RKO (cell line): ENCODE measurements at places on chromosomes 3 and 15.

- DNase-seq = no peak
Measured at GRCh38 chr3:167991213-167991612, 104.5 kb downstream of the GOLIM4 start.

- DNase-seq = peak; percentile 78
Measured at GRCh38 chr15:69034352-69034751, 19.9 kb downstream of the NOX5 start.

DNA sequence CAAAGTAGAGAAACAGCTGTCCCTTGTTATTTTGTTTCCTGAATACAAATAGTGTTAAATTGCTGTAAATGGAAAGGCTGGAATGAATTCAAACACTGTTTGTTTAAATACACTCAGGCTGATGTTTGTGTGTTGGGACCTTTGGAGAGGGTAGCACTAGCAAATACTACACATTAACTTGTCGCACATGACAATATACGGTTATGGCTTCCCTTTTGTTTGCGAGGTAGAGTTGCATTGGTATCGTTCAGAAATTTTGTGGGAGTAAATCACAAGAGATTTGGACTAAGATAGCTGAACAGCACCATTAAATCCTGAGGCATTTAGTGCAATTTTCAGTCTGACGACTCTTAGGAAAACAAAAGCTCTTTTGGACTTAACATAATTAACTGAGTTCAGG, 213.0 kb upstream of the ROBO2 start:
- no peak for DNase-seq

- DNase-seq = peak; percentile 95
Measured at GRCh38 chr3:156535162-156535627, 19.7 kb downstream of the SSR3 start.

- DNase-seq = no peak
Measured at GRCh38 chr15:56804279-56804678, 71.0 kb upstream of the ZNF280D start.

DNA sequence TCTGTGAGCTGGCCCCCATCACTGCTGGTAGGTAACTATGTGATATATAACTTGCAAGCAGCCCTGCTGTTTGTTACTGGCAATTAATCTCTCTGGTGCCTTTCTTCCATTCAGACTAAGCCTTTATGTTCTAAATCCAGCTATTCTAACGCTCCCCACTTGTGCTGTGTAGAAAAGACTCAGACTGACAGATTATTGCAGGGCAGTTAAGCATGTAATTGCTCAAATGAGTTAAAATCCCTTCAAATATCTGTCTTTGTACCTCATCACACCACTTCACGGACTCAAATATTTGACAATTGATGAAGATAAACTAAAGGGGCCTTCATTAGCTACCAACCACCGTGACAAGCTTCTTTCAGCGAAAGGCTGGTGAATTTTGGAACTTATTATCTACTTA, 416.2 kb downstream of the NR2F2 start:
- DNase-seq = no peak

DNA sequence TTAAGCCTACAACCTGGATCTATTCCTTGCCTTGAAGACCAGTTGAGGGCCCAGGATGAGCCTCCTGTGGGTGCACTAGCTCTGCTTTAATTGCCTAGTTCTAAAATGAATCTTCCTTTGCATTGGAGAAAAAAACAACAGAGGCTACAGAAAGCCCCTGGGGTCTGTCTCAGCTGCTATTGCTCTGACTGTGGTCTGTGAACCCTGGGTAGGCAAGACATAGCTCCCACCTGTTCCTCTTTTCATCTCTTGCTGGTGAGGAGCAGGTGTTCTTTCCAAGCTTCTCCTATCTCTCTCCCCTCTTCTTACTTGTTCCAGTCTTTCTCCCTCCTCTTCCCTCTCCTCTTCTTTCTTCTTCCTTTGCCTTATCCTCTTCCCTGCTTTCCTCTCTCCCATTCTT, 28.8 kb downstream of the RBP2 start:
- DNase-seq = no peak

GRCh38 chr3:116969135-116969534, 259.6 kb downstream of the TUSC7 start:
- no peak for DNase-seq

- no peak for DNase-seq
Measured at GRCh38 chr3:136189043-136189442, 7.1 kb downstream of the MSL2 start.

DNA sequence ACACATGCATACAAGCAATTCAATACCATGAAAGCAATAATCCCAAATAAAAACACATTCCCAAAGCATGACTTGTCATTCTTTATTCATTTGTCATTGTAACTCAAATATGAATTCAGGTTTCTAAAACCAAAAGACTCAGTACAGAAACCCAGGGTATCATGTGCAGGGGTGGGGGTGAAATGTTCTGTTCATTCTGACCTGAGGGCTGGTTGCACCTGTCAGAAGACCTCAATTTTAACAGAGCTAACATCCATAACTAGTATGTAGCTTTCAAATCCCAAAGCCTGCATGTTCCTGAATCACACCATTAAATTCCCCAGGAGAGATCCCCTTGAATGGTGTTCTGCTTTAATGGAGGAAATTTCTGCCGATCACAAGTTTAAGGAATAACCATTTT, 738.7 kb downstream of the MCTP2 start:
- DNase-seq = no peak

- peak; percentile 73 for DNase-seq
Measured at GRCh38 chr3:33438284-33438668, 1.9 kb downstream of the UBP1 start.

DNA sequence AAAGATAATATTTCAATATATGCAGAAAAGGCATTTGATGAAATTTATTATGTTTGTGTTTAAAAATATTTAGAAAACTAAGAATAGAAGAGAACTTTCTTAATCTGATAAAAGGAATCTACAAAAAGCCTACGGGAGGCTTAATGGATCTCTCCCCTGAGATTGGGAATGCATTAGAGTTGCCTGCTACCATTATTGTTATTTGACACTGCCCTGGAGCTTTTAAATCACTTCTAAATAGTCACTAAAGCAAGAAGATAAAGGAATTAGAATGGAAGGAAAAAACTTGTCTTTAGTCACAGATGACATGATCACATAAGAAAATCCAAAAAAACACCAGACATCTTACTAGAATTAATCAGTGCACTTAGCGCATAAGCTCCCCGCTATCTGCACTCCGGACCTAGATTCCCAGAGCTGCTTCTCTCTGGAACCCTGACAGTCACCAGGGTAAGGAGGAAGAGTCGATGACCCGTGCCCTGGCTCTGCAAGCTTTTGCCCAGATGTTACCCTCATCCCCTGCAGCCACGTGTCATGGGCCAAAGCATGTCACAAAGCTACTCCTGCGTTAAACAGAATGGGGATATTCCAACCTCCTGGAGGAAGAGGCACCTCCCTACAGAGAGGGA, 97.1 kb downstream of the MINAR1 start:
- DNase-seq = no peak
